CD4-positive, alpha-beta T cell treated with Interferon alpha-2 for 1 hour (primary cell): ENCODE measurements at places on chromosomes 3 and 15.
A peak's percentile ranks its signal among the peaks of the same experiment; 100 is the strongest.

GRCh38 chr3:127754411-127755304, 67.7 kb downstream of the MGLL start:
- peak; percentile 62 for DNase-seq

GRCh38 chr3:170725285-170725731, 139.4 kb upstream of the SLC7A14 start:
- DNase-seq = no peak

- DNase-seq = no peak
Observed at GRCh38 chr3:88779482-88779881, 327.9 kb upstream of the EPHA3 start.

DNA sequence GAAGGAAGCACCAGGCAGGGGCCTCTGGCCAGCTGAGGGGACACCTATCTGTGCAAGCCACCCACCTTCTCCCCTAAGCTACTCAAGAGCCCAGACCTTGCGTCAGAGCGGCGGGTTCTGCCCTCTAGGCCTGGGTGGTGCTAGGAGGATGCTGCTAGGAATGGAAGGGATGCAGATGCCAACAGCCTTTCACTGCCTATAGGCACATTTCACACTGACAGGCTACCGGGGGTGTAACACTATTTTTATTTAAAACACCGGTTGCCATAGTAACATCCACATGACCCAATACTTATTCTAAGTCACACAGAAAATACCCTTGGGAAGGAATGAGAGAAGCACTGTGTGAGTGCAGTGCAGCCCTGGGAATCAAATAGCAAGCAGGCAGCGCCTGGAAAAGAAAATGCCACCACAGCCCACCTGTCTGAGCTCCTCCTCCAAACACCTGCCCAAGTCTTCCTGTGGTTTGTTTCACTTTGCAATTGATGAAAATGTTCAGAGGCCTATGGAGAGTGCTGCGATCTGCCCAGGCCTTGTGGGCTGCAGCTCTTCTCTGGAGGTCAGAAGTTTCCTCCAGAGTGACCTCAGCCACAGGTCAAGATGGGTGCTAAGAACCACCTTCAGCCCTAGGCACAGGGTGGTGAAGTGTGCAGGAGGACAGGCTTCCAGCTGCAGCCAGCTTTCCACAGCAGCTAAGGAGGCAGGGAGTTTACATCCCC, 113.5 kb upstream of the TOPAZ1 start:
- DNase-seq = no peak

DNA sequence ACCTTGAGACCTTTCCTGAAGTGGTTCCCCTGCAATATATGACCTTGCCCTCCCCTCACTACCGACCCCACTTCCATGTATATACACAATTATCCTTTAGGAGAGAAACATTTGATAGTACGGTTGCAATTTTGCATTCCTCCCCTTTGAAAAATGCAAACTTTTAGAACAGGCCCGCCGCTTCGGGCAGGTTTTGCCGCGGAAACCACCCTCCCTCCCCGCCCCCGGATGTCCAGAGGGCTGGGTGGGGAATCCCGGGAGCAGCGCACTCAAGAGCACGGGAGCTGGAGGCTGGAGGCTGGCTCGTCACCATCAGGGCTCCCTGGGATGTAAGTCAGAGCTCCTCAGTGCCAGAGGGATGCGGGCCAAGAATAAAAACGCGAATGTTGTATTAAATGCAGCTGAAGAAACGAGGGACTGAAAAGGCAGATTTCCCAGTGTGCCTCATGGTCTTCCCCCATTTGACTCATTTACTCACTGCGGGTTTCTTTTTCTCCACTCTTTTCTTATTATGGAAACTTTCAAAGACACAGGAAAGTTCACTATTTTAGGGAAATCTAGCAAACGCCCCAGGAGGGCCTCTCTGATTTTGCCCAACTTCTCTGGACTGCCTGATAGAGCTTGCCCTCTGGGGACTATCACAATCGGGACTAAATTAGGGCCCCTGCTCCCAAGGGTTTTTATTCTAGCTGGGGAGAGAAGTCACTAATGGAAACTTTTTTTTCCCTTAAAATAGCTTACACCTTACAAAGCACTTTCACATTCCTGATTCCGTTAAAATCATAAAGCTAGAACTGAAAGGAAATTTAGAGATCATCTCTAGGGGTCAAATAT, 2.9 kb upstream of the USP3 start:
- DNase-seq = peak; percentile 34

- no peak for DNase-seq
Observed at GRCh38 chr15:48278666-48279065, 52.6 kb upstream of the DUT start.

DNA sequence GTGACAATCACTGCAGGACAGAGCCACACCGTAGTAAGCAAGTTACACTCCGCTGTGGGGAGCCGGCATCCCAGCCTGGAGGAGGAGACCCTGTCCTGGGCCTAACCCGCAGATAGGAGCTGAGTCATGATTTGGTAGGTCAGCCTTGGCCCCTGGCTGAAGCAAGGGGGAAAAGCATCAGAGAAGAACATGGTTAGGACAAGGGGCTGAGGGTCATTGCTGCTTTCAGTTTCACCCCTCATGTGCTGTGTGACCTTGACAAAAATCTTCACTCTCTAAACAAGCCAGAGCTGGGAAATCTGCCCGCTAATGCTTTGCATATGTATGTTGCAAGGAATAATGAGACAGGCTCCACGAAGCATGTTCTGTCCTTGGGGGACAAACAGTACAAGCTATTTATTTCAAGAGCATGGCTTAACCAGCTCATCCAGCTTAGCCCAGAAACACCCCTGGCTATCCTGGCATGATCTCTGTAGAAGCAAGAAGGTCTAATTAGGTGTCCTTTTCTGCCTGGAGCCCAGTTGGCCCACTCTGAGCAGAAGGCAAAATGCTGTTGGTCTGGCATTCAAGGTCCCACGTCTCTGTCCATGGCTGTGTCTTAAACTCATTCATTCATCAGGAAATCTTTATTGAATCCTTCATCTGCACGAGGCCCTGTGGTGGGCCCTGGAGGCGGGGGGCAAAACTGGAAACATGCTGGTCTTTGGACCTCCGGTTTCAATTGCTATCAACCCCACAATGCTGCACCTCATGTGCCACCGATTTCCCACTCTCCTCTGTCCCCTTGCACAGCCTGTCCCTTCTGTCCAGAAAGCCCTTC, 221.3 kb upstream of the LYSMD4 start:
- DNase-seq = no peak

DNA sequence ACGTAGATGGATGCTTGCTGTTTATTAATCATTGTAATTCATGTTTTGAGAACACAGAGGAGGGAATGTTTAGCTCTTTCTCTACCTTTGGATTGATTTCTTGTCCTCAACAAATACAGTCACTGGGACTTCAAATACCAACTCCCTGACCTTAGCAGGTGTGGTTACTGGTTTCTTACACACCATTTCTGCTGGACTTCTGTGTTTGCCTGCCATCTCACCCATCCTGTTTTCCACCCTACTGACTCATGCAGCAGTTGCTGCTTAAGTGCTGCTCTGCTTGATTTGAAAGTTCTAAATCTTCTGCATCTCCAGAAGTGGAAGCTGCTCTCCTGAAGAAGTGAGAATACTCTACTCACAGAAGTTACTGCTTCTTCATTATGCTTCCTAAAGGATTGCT, 170.3 kb downstream of the ZPLD1 start:
- DNase-seq = no peak

DNA sequence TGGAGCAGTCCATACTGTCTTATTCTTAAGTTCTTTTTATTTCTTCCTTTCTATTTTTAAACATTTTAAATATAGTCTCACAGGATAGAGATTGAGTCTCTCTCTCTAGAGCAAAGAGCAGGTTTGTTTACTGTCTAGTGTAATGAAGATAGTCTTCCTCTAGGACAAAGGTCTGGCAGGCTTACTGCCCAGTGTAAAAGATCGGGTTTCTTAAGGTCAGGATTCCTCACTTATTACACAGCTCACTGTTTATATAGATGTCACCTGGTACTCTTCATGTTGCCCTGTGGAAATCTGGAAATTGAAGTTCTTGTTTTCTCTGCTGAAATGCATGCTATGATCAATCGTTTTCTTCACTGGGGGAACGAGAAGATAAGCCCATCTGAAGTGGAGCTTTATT, 76.0 kb downstream of the ZBBX start:
- no peak for DNase-seq

GRCh38 chr15:65020419-65020818, 9.0 kb downstream of the MTFMT start:
- no peak for DNase-seq

DNA sequence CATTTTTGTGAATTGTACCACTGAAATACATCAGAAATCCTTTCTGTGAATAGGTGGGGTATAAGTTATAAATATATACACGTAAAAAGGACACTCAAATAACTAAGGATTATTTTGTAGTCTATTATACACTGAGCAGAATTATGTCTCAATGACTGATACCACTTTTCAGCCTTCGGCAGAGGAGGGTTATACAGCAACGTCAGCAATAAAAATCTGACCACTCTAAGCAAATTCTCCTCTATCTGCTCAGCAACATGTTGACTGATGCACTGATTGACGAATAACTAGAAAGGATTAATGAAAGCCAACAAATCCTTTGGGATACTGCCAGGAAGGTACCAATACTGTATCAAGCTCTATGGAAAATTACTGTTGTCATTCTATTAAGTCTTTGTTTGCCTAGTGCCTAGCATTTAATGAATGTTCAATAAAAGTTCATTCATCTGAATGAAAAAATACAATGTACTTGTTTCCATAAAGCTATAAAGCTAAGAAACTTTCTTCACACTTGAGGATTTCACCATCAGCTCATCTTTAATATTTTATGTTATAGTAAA, 5.2 kb downstream of the ARPP19 start:
- no peak for DNase-seq

DNA sequence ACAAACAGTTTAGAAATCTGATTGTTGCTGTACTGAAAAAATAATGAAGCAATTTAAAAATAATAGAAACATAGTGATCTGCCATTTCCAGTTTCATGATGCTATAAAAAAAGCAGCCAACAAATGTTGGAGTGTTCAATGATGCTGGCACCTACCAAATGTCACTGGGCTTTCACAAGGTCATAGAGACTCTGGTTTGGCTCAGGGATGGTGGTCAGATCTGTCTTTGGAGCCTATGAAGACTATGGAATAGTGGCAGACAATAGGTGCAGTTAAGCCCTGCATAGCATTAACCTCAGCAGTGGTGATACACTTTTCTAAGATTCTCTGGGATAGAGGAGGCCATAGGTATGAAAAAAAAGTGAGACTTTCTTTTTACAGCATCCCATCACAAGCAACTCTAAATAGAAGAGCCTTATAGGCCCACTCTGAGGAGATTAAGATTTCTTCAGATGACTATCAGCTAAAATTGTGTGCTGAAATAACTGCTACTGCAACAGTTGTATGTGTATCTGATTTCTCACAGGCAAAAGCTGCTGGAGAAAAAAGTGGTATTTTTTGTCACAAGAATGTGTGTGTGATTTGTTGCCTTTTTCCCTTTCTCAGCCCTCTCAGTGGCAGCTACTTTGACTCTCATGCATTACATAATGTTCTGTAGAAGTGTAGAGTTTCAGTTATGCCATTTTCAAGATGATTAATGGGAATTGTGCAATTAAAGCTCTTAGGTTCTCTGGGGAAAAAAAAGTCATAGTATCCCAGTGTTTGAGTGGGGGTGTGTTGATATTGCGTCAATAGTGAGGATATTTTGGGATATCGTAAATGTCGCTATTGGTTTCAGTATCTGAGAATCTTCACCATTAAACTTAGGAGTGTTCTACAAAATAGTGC, 137.4 kb downstream of the MBNL1 start:
- no peak for DNase-seq

- DNase-seq = no peak
Observed at GRCh38 chr15:61118885-61119284, 110.2 kb downstream of the RORA start.
